ENCODE measurements at places on chromosomes 5 and 9. TPM values are rescaled to one million over a fixed set of nuclear protein-coding genes. Genes with fewer than 3 reads are reported as not detected.

DNA sequence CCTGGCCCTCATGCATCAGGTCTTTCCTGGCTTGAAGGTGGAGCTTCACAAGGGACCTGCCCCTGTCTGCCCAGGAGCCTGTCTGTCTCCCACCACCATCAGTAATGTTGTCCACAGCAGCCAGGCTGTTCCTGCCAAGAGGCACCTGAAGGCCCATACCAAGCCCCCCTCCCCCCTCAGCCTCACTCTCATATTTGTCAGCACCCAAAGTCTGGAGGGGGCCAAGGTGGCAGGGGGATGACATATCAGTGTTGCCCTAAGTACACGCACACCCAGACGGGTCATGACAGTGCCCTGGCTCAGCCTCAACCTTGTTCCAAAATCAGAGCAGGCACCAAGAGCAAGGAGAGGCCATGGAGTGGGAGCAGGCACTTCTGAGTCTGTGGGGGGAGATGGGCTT, 27.2 kb upstream of the CYLC2 start:
- no peak for DNase-seq

DNA sequence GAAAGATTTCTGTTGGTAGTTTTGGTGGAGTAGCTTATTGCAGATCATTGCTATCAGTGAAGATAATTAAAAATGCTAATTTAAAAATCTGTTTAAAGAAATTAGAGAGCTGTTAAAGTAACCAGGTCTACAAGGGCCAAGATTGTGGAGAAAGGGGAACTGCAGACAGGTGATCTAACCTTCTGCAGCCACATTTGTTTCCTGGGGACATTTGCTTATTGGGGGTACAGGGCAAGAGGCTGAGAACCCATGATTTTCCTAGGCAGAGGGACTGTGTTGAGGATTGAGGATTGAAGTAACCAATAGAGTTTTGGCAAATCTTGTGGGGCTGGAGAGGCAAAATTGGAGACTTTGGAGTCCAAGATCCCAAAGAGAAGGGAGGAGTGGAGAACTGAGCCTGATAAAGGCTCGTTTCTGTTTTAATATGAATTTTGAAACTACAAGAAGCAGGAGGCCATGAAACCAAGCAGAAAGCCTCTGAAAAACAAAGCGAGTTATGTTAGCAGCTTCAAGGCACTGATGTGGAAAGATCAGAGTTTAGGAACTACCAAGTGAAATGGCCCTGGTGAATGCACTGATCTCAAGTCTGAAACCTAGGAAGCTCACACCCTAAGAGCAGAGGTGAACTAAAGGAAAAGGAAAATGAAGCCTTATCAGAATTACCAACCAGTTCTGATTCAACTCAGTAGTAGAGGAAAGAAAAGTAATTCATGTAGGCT, 219.8 kb upstream of the C9orf72 start:
- no peak for DNase-seq

DNA sequence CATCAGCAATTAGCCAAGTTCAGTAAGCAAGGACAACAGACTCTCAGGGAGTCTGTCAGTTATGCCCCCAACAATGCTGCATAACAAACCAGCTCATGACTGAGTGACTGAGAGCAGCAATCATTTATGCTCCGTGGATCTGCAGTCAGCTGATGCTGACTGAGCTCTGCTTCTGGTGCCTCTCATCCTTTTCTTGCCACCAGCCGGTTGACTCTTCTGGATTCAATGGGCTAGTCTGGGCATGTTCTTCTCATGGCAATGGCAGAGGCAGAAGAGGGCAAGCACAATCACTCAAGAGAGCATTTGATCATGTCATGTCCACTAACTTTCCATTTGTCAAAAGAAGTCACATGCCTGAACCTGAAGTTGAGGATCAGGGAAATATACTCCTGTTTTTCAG, 157.0 kb upstream of the NTRK2 start:
- DNase-seq, result no peak

DNA sequence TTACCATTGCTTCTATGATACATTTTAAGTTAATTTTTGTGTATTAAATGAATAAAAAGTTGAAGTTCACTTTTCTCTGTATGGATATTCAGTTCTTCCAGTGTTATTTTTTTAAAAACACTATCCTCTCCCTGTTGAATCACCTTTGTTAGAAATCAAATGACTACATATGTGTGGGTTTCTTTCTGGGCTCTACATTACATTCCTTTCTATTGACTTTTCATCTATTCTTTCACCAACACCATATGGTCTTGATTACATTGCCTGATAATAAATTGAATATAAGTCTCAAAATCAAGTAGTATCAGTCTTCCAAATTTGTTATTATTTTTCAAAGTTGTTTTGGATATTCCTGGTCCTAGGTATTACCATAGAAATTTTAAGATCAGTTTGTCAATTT, 7.3 kb upstream of the RASEF start:
- DNase-seq, result no peak

DNA sequence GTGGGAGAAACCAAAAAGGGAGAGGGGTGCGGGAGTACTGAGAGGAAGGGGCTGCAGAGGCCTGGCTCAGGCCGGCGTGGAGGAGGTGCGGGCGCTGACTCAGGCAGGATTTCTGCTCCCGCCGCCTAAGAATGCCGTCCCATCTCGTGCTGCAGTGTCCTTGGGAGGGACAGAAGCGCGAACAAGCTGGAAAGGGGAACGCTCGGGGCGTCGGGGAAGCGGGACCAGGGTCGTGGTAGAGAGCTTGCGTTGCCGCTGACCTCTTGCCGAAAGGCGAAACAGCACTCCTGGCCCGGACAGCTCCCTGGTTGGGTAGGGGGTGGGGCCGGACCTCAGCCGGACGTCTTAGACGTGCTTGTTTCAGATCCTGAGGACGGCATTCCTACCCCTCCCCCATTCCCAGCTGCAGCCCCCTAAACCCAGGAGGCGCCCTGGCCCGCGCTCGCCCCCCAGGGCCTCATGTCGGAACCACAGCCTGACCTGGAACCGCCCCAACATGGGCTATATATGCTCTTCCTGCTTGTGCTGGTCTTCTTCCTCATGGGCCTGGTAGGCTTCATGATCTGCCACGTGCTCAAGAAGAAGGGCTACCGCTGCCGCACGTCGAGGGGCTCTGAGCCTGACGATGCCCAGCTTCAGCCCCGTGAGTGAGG, 1.1 kb downstream of the RELL2 start:
- DNase-seq, result peak; percentile 80

GRCh38 chr5:119743927-119744326, 114.6 kb downstream of the FAM170A start:
- peak; percentile 55 for DNase-seq

DNA sequence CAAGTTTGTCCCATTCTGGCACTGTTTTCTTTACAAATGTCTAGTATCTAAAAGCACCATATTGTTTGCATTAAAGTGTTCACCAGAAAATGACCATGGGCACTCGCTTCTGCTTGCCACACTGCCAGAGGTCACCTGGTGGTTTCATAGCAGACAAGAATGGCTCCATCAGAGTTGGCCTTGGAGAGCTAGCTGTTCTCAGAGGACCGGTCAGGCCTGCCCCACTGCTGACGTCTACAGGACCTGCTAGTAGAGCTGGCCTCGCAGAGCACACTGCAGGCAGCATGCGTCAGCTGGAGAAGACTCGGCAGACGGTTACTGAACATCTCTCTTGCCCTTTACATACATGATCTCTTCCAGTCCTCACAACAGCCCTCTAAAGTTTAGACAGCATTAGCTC, 8.7 kb upstream of the TLX3 start:
- no peak for DNase-seq

- DNase-seq, result no peak
These were observed 71.0 kb downstream of the USP20 start for GRCh38 chr9:129906298-129906697.

DNA sequence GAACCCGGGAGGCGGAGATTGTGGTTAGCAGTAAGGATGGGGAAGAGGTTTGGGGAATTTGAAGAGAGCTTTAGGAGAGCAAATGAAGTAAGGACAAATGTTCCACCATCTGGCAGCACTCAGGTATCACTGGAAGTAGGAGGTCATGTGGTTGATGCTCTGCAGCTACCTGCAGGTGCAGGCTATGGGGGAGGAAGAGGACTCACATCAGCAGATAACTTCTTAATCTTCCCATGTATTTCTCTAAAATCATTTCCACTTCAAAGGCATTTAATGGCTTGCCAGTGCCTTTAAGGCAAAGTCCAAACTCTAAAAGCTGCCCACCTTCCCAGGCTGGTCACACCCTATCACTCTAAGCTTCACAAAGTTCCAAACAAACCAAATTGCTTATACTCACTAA, 8.1 kb upstream of the HAVCR1 start:
- DNase-seq, result no peak

DNA sequence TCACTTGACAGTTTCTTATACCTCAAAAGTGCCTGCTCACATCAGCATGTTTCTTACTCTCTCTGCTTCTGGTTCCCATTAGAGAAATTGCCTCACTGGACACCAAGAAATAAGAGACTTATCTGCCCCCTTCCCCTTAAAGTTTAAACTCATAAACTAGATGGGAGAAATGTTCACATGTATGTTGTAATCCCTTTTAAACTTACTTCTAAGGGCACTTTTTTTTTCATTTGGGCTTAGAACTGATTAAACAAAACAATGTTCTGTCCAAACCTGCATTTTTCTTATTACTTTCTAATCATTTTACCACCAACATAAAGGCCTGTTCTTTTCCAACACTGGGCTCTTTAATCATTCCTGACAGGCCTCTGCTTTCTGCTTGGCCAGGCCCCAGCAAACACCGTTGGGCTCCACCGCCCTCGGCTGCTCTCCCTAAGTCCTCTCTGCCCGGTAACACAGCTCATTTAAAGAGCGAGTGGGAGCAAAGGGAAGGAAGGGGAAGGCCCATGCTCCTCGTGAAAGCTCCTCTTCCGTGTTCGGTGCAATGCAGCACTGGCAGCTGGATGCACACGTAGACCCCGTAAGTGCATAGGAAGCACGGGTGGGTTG, 53.4 kb downstream of the ROR2 start:
- no peak for DNase-seq

GRCh38 chr5:81994679-81995078, 22.9 kb downstream of the ATG10 start:
- no peak for DNase-seq

DNA sequence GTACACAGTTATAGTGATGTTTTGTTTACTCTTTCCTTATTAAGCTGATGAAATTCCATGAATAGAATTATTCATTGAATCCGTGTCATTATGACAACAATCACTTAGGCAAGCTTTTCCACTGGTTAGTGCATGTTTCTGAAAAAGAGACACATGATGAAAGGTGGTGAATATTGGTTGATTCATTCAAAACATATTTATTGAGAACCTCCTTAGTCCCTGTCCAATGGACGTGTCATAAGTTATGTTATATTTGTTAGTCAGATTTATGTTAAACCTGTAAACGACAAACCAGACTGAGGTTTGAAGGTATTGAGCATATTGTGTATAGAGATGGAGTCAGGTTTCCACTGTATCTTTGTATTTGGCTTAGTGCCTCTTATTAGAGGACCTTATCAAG, 1888.9 kb upstream of the CDH6 start:
- no peak for DNase-seq

FGF10 gene
- total RNA-seq, result not detected

ACER2 gene
- total RNA-seq, result 5.5 TPM

ARL10 gene
- 27.9 TPM for total RNA-seq

SPINK7 gene
- total RNA-seq, result not detected

SLC6A7 gene
- total RNA-seq, result not detected

SLCO6A1 gene
- not detected for total RNA-seq
